Kidney capillary endothelial cell (primary cell): ENCODE measurements at places on chromosomes 2 and 18.

GRCh38 chr18:68394705-68395104 is 320.2 kb downstream of the TMX3 start:
- peak; percentile 3 for DNase-seq

DNA sequence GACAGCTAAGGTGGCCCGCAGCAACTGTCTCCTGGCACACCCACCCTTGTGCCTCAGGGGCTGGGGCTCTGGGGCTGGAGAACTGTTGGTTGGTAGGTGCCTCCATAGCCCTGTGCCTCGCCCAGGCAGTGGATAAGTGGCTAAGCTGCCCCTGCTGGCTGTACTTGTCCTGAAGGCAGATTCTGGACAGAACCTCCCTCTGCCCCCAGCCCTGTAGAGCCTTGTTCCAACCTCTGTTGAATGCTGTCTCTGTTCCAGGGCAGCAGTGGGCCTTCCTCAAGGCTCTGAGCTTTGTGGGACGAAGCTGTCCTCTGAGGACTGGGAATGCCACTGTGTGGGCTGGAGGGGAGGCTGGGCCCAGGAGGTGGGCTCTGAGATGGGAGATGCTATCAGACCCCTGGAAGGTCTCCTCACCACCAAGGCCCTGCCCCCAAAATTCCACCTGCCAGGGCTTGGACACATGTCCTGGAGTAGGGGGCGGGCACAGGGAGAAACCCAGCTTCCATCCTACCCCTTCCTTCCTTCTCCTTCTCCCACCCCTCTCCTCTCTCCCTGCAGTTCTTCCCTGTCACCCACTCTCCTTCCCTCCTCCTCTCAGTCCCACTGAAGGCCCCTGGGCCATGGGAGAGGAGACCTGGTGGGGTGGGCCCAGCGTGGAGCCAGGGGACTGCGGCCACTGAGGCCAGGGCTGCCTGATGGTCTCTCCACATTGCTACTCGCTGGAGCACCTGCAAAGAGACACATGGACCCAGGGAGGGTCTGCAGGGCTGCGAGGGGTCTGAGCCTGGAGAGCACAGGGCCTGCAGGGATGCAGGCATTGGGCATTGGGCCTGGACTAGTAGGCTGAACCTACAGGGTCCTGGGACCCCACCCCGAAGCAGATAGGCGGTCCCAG is 1.7 kb upstream of the PDCD1 start:
- DNase-seq = no peak

- no peak for DNase-seq
These were observed 943.8 kb downstream of the LRP1B start for GRCh38 chr2:141187075-141187439.

DNA sequence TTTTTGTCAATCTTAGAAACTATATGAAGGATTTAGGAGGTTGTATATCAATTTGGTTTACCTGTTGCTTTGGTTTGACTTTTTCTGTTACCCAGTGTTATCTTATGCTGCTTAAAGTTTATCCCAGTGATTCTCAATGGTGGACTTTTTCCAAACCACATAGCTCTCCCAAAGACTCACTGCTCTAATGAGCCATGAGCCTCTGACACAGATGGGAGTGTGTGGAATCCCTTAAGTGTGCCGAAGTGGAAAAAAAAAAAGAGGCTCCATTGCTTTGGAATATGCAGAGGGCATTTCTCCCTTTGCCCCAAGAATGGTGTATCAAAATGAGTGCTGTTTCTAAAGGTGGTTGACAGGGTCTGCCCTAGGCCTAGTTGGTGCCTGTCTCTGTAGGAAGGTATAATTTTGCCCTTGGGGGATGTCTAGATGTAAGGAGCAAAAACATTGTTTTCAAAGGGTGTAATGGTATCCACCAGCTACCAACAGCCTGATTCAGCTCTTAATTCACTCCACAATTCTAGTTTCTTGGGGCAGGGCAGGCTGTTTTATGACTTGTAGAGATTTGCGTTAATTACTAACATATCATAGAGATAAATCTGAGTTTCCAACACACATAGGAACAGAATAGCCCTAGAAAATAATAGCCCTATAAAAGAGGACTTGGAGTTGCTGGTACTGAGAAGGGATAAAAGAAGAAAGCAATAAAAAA is 64.3 kb upstream of the CYP26B1 start:
- DNase-seq = no peak

DNA sequence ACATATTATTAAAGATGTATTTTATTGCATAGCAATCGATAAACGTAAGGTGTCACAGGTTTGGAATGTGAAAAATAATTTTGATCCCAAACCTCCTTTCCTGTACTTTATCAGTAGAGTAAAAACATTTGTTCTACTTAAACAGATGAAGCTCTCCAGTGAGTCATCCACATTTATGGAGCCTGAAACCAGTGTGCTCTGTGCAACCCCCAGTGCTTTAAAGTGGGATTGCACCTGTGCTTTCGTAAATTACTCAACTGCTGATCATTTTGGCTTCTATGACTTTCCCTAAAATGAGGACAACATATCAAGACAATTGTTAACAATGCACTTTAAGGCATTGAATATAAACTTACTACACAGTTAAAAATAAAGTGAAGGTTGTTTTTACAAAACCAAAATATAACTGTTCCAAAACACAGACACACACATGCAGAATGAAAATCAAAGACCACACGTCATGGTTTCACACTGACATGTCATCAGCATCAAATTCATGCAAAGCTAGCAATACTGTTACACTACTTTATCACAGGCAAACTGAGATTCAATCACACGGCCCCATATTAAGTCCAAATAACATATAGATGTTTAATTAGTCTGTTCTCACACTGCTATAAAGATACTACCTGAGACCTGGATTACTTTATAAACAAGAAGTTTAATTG is 9.7 kb downstream of the TMEM18 start:
- peak; percentile 55 for DNase-seq

GRCh38 chr2:234279637-234280036 is 217.2 kb downstream of the ARL4C start:
- DNase-seq = no peak

GRCh38 chr2:154960802-154961583 is 262.5 kb downstream of the KCNJ3 start:
- DNase-seq = no peak

DNA sequence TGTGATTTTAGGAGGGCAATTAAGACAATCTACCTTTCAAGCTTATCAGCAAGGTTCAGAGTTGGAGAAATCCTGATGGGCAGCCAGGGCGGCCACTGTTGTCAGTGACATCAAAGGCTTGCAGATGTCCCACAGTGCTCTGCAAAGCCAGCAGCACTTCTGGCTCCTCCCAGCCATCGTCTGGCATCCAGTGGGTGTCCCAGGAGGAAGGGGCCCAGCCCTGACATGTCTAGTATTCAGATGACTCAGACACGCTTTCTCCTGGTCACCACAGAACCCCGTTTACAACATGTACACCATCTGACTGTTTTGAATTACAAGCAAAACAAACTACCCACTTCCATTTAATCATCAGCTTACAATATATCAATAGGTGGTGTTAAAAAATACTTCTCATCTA is 61.4 kb downstream of the CYRIA start:
- no peak for DNase-seq

- peak; percentile 83 for DNase-seq
These were observed 39.5 kb upstream of the NPAS2 start for GRCh38 chr2:100780203-100781008.

- peak; percentile 92 for DNase-seq
These were observed 23.7 kb downstream of the TMEM127 start for GRCh38 chr2:96241900-96242611.

GRCh38 chr2:138475277-138475776 is 26.2 kb upstream of the SPOPL start:
- no peak for DNase-seq
